ENCODE measurements at places on chromosomes 12 and 14.
A peak's percentile ranks its signal among the peaks of the same experiment; 100 is the strongest.

DNA sequence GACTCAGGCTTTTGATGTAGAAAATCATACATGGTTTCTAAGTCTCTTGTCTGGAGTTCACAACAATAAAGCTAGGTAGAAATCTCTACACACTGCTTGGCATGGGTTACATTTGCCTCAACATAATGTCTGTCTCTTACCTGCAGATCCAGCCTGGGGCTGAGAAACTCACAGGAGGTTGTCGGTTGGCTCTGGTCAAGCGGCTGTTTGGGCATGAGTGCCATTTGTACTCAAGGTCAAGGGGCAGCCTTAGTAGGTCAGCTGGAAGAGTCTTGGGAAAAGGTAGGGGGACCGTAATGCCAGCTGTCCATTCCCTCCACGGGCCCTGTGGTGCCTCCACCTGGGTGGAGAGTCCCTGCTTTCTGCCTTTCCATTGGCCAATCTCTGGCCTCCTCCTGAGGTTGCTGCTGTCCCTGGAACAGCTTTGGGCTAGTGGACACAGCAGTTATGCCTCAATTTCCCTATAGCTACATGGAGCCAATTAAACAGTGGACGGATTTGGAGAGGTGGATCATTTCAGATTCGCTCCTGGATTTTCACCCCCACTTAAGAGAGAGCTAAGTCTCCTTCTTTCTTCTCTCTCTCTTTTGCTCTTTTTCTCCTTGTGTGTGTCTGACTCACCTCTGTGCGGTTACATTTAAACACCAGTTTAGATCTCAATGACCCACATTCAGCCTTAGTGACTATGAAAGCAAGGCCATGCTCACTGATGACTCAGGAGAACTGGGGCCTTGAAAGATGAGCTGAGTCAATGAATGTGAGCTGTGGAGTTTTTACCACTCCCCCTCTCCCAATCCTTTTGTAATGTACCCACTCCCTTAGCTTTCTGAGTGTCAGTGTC, 132.8 kb upstream of the HIF1A start:
- DNase-seq = no peak
- peaks cover 24% of the 10 kb centered on the region for H3K4me1 ChIP-seq
- no peaks in the 10 kb centered on the region for H3K27me3 ChIP-seq
- H3K27ac ChIP-seq = peak overlapping the region; percentile 65
- no peaks in the 10 kb centered on the region for H3K36me3 ChIP-seq

- H3K4me1 ChIP-seq = peaks cover 22% of the 10 kb centered on the region
- H3K27me3 ChIP-seq = no peaks in the 10 kb centered on the region
- peak within 1 kb of the TSS; percentile 57 for H3K27ac ChIP-seq
- H3K36me3 ChIP-seq = no peaks in the 10 kb centered on the region
These were observed at the start of gene ART4 for GRCh38 chr12:14843425-14843887. Gene ART4, minus strand, starts transcription at chr12:14843526. Its CDS starts 413 bp downstream, at chr12:14843113.

DNA sequence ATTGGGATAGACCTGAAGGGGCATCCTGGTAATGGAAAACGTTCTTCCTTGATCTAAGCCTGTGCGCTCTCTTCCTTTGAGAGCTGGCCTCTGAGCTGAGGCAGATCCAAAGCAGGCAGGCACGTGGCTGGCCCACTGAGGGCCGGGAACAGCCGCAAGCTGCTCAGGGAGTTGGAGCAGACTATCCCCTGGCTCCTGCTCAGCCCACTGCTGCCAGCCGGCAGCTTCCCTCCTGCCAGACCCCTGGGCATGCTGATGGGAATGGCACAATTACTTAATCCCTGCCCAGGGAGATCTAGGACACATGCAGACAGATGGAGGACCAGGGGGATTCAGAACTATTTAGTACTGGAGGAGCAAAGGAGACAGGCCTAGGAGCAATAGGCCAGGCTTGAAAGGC, 14.4 kb downstream of the NEUROD4 start:
- no peaks in the 10 kb centered on the region for H3K27me3 ChIP-seq
- H3K4me3 ChIP-seq = no peak overlapping the region
- H3K27ac ChIP-seq = no peak overlapping the region
- H3K36me3 ChIP-seq = no peaks in the 10 kb centered on the region
- H3K4me1 ChIP-seq = no peaks in the 10 kb centered on the region
- DNase-seq = no peak

- no peaks in the 10 kb centered on the region for H3K27me3 ChIP-seq
- no peak overlapping the region for H3K27ac ChIP-seq
- no peaks in the 10 kb centered on the region for H3K36me3 ChIP-seq
- H3K4me1 ChIP-seq = no peaks in the 10 kb centered on the region
These were observed 421.8 kb upstream of the PDE3A start for GRCh38 chr12:19946550-19946949.

- no peaks in the 10 kb centered on the region for H3K36me3 ChIP-seq
- DNase-seq = no peak
- no peak overlapping the region for H3K27ac ChIP-seq
- peaks cover 3% of the 10 kb centered on the region for H3K4me1 ChIP-seq
- no peaks in the 10 kb centered on the region for H3K27me3 ChIP-seq
- peak overlapping the region; percentile 18 for H3K4me3 ChIP-seq
These were observed 708.0 kb downstream of the MED13L start for GRCh38 chr12:115569345-115570068.

GRCh38 chr12:124411953-124412645, 117.2 kb downstream of the RFLNA start:
- H3K27ac ChIP-seq = no peak overlapping the region
- DNase-seq = no peak
- H3K36me3 ChIP-seq = no peaks in the 10 kb centered on the region
- no peak overlapping the region for H3K4me3 ChIP-seq
- H3K4me1 ChIP-seq = peaks cover 42% of the 10 kb centered on the region

DNA sequence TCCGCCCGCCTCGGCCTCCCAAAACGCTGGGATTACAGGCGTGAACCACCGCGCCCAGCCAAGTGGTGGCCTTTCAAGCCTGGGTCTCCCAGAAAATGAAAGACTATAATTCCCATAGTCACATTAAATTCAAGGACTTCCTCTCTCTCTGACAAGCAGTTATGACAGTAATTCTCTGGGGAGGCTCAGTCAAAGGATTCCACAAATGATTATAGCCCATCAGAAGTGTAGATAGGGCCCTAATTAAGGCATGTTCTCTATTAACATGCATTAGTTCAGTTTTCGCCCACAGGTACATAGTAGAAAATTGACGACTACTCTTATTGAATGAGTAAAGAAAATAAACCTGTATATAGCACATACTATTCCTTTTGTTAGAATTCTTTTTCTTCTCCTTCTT, 16.4 kb downstream of the PRMT8 start:
- DNase-seq = no peak
- H3K4me3 ChIP-seq = no peak overlapping the region
- no peaks in the 10 kb centered on the region for H3K27me3 ChIP-seq
- H3K27ac ChIP-seq = no peak overlapping the region
- no peaks in the 10 kb centered on the region for H3K4me1 ChIP-seq
- no peaks in the 10 kb centered on the region for H3K36me3 ChIP-seq

GRCh38 chr12:84362552-84362897, 550.1 kb downstream of the SLC6A15 start:
- H3K36me3 ChIP-seq = no peaks in the 10 kb centered on the region
- DNase-seq = no peak
- H3K27ac ChIP-seq = no peak overlapping the region
- no peaks in the 10 kb centered on the region for H3K27me3 ChIP-seq
- H3K4me3 ChIP-seq = no peak overlapping the region

- peaks cover 4% of the 10 kb centered on the region for H3K4me1 ChIP-seq
- H3K27ac ChIP-seq = no peak overlapping the region
- H3K36me3 ChIP-seq = no peaks in the 10 kb centered on the region
- no peak overlapping the region for H3K4me3 ChIP-seq
These were observed 9.1 kb downstream of the MEG3 start for GRCh38 chr14:100834794-100835547.

- H3K4me3 ChIP-seq = peak within 1 kb of the TSS; percentile 79
- DNase-seq = peak; percentile 80
- peaks cover 15% of the 10 kb centered on the region for H3K4me1 ChIP-seq
- H3K27me3 ChIP-seq = no peaks in the 10 kb centered on the region
These were observed at the start of the genes AMIGO2 and PCED1B for GRCh38 chr12:47079468-47079980. Gene AMIGO2, minus strand, starts transcription at chr12:47079959. Its CDS starts 957 bp downstream, at chr12:47079002. Gene PCED1B, plus strand, starts transcription at chr12:47079621. Its CDS starts 155,443 bp downstream, at chr12:47235064.
